ENCODE measurements at places on chromosomes 3 and 15. TPM values are rescaled to one million over a fixed set of nuclear protein-coding genes. Genes with fewer than 3 reads are reported as not detected.

The PTX3 gene
- 25.7 TPM for total RNA-seq

DNA sequence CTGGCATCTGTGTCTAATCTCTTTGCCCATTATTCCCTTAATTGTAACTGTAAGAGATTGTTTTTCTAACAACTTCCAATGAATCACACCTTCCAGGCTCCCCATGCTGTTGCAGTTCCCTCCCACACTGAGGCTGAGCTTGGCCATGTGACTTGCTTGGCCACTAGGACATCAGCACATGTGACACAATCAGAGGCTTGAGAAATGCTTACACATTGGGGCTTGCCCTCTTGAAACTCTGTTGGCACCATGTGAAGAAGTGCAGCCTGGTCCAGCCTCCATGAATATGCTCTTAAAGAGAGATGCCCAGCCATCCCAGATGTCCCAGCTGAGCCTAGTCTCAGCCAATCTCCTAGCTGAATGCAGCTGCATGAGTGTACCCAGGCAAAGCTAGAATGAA lies 326.8 kb upstream of the SOX2 start:
- DNase-seq = no peak

The FOXB1 gene
- not detected for total RNA-seq

- no peak for DNase-seq
Measured at GRCh38 chr15:100642213-100642949, 40.0 kb downstream of the ASB7 start.

The SH3GL3 gene
- not detected for total RNA-seq

DNA sequence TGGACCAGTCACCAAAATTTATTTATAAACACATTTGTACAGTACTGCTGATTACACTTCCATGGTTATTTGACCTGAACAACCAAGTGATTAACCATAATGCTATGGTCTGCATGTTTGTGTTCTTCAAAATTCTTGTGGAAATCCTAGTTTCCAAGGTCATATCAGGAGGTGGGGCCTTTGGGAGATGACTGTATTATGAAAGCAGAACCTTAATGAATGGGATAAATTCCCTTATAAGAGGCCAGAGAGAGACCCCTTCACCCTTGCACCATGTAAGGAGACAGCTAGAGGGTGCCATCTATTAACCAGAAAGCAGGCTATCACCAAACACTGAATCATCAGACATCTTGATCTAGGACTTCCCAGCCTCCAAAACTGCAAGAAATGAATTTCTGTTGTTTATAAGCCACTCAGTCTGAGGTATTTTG lies 1.9 kb downstream of the SCAPER start:
- peak; percentile 36 for DNase-seq

DNA sequence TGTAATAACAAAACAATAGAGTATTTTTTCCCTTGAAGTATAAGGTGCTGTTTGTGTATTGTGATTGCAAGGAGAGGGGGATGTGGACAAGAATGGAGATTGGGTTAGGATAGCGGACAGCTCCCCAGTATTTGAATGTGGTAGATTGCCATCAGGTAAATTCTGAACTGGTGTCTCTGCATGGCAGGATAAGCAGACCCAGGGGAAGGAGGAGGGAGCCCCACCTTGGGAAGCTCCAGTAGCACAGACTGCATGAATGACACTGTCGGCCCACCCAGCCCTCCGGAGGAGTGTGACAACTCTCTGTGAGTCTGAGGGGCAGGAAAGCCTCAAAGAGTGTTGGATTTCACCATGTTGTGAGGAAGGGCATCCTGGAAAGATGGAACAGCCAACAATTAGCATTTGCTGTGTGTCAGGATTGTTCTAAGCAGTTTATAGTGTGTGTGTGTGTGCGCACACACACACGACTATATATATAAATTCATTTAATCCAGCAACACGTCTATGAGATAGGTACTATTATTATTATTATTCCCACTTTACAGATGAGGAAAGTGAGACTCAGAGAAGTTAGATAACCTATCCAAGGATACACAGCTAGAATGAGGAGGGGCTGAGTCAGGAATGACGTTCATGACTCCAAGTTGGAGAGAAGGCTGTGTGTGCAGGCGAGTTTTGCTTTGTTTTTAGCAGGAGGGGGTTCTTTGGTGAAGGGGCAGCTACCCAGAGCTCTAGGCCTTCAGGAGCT lies 63.4 kb upstream of the LCTL start:
- DNase-seq = no peak

The HCN4 gene
- total RNA-seq = not detected

GRCh38 chr3:108806316-108806715 lies 16.3 kb upstream of the TRAT1 start:
- DNase-seq = no peak

- DNase-seq = no peak
Measured at GRCh38 chr3:28322464-28322863, 26.1 kb upstream of the ZCWPW2 start.

- DNase-seq = no peak
Measured at GRCh38 chr3:105157067-105157765, 209.5 kb upstream of the ALCAM start.

The CLDN18 gene
- 161 TPM for total RNA-seq

The RETNLB gene
- not detected for total RNA-seq

DNA sequence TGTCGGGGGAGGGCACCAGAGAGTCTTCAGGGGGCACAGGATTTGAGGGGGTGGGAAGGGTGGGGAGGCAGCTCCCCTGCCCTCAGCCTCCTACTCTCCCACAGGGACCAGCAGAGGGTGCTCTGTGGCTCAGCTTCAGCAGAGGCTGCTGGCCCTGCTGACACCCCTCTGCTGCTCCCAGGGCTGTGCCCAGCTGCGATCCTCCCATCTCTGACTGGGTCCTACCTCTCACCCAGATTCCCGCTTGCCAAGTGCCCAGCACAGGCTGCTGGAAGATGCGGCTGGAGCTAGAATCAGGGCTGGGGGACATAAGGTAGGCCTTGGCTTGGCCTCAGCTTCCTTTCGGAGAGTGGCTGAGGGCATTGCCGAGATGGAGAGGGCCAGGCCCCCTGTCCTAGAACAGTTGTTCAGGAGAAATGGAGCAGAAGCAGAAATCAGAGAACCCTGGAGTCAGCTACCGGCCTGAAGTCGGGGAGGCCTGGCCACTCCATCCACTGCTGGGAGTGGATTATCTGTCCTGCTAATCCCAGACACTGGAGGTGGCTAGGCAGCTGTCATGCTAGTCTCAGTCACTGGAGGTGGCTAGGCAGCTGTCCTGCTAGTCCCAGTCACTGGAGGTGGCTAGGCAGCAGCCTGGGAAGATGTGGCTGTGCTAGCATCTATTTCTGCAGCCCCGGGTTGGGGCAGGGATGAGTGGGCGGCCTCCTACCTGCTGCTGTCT lies 3.9 kb downstream of the GRM2 start:
- DNase-seq = no peak

The STRIT1 gene
- not detected for total RNA-seq

The NANOGP8 gene
- not detected for total RNA-seq

- no peak for DNase-seq
Measured at GRCh38 chr3:58175187-58175436, 35.7 kb downstream of the DNASE1L3 start.

GRCh38 chr15:27461181-27461580 lies 490.2 kb downstream of the GABRG3 start:
- DNase-seq = no peak

- no peak for DNase-seq
Measured at GRCh38 chr3:189108735-189109134, 63.0 kb upstream of the TPRG1 start.

DNA sequence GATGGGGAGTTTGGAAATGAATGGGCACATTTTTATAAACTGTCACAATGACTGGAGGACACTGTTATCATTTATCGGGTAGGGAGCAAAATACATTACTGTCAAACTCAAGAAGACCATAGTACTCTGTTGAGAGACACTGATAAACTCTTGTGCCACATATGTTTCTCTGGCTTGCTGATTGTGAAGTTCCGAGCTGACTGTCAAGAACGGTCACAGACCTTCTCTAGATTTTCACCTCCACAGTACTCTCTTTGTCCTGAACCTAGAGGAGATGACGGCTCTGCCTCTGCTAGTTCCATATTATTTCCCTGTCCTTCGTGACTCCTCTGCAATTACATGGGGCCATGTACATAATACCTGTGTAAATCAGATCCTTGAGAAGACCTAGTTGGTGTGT lies 451.9 kb downstream of the LPP start:
- DNase-seq = no peak

DNA sequence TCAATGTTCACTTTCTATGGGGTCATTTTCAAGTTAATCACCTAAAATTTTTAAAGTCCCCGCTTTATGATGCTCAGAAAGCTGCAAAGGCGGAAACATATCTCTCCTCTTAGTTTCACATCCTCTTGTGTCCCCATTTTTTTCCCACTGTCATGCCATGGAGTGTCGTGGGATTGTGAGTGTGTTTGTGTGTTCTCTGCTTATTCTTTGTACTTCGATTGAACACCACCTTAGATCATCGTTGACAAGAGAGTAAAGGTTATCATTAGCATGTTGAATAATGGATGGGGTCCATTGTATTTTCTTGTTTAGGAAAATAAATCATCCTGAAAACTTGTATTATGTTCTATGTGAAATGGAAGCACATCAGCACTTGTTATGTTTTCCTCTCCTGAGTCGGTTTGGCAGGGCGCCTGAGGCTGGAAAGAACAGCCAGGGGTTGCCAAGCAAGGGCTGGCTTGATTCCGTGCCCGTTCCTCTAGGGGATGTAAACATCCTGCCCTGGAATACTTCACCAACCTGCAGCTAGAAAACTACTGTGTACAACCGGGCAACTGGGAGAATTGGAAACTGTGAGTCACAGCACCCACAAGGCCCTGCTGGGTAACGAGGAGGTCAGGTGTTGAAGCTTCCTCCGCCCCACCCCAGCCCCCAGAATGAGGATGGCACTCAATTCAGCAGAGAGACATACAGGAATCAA lies 67.2 kb downstream of the EIF4E3 start:
- peak; percentile 85 for DNase-seq

The TGM5 gene
- total RNA-seq = not detected

DNA sequence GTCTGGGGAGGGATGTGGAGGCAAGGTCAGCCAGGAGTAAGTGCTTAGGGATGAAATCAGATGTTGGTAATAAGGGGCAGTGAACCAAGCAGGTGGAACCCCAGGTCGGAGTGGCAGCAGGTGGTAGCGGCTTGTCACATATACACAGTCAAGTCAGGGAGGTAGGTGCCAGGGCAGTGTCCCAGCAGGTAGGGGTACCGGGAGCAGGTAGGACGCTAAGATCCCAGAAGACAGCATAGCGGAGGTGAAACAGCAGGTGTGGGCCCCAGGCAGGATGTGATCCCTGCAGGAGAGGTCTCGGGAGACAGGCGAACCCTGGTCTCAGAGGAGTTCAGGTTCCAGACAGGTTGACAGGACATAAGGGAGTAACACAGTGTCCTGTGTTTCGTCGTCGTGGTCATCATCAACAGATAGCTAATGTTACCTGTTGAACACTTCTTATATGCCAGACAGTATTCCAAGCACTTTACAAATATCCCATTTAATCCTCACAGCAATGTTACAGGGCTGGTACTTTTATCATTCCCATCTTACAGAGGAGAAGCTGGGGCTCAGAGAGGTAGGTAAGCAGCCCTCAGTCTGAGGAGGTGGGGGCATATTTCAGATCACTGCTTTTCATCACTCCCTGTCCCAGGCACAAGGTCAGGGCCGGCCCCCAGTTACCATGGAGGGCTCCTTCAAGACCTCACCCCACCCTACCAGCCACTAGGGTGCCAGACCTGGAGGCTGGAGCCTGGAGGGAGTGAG lies 241.6 kb downstream of the UACA start:
- peak; percentile 19 for DNase-seq

DNA sequence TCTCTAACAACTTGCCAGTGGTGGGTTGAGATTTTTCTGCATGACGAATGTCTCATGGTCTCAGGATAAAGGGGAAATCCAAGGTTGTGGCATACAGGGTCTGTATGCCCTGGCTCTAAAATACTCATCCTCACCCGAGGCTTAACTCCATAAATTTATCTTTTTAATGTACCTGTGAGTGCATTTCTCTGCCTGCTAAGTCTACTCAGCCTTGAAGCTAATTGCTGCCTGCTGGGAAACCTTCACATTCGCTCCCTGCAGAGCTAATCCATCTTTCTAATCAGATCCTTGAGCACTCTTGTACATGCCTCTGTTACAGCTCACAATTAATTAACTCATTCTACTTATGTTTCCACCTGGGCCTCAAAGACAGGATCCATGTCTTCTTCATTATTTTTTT lies 93.8 kb downstream of the CMSS1 start:
- DNase-seq = no peak

- no peak for DNase-seq
Measured at GRCh38 chr3:186810336-186810996, 4.2 kb upstream of the RFC4 start.

GRCh38 chr15:57591237-57591821 lies 375 bp upstream of the MYZAP start:
- peak; percentile 68 for DNase-seq

The PLA2G4E gene
- not detected for total RNA-seq

DNA sequence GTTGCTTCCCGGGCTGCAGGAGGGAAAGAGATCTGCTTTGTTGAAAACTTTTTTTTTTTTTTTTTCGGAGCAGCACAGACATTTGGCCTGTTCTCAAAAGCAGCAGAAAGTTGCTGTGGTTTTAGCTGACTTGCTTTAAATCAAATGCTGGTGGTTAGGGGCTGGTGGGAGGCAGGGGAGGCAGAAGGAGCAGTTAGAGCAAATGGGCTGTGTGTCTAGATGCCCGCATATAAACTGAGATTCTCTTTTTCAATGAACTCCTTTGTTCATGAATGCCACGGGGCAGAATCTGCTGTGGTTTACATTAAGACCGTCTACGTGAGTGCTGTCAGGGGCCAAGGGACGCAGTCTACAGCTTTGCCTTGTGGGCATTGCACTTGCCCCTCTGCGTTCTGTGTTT lies 95.9 kb downstream of the FLNB start:
- DNase-seq = no peak

DNA sequence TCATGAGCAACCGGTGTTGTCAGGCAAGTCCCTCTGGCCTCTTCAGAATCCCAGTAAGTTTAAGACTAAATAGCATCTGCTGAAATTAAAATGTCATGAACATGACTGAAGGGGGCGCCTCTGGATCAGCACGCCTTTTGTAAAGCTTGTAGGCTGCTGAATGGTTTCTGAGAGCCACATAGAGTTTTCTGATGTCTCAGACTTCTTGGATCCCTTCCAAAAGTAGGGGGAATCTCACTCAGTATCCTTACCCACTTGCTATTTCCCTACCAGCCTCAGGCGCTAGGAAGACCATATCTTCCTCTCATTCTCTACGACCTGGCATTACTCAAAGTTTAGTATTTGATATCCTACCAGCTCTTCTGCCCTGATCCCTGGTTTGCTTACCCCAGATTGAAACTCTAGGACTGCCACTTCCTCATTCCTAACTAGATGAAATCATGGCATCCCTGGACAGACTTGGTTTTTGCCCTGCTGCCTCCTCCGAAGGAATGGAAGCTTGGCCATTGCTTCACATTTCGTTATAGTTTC lies 62.7 kb upstream of the CD47 start:
- peak; percentile 68 for DNase-seq

DNA sequence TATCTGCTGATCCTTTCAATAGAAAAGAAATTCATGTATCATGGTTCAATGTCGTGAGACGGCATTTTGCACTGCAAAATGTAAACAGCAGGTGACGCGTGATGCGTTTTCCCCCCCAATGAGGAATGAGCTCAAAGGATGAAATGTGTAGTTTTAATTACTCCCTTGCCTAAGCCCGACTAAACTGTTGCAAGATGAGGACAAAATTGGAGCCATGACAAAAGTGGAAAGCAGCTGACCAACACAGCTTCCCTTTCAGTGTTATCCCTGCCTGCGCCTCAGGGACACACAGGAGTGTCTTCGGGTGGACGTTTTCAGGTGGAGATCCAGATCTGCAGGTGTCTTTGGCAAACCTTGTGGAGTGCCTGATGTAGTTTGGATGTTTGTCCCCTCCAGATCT lies 92.0 kb downstream of the GABRG3 start:
- no peak for DNase-seq

Data from stomach (tissue), 19 donors.